Psoas muscle (tissue), 8 donors: ENCODE measurements at places on chromosomes 7 and 10. TPM values are rescaled to one million over a fixed set of nuclear protein-coding genes. Genes with fewer than 3 reads are reported as not detected.

- no peak for DNase-seq
These were observed 159.6 kb downstream of the TAX1BP1 start for GRCh38 chr7:27899601-27900000.

DNA sequence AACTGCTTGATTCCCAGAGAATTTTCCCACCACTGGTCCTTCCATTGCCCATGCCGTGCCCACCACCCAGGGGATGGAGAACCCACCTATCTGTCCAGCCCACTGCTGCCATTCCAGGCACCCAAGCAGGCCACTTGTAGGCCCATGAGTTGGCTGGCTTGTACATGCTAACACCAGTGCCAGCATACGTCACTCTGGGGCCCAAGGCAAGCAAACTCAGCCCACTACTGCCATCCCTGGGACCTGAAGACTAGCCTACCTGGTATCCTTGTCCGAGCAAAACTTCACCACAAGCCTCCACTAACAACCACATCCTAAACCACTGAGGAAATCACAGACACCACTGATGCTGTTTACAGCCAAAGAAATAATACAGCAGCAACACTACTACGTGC is 44.7 kb upstream of the CDK6 start:
- DNase-seq = no peak

IL2RA gene
- 1.8 TPM for total RNA-seq

GRCh38 chr7:34982371-34983019 is 54.8 kb downstream of the DPY19L1 start:
- DNase-seq = no peak

- DNase-seq = no peak
These were observed 92.4 kb downstream of the CTTNBP2 start for GRCh38 chr7:117780832-117781231.

DNA sequence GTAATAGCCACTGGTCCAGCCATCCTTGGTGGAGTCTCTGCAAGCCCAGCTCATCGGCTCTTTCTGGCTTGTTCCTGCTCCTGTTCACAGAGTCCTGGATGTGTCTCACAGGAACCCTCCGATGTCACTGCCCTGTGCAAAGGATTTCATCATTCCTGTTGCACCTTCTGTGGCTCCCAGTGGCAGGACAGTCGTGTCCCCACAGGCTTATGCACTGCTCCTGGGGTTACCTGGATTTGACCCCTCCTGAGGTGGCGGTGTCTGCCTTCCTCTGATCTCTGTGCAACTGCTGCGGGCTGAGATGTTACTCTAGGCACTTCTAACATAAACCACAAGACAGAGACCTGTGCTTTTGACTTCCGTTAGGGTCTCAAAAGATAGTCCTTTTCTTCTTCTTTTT is 30.6 kb downstream of the APBB1IP start:
- DNase-seq = no peak

- no peak for DNase-seq
These were observed 595.5 kb downstream of the INHBA start for GRCh38 chr7:41107330-41107937.

DNA sequence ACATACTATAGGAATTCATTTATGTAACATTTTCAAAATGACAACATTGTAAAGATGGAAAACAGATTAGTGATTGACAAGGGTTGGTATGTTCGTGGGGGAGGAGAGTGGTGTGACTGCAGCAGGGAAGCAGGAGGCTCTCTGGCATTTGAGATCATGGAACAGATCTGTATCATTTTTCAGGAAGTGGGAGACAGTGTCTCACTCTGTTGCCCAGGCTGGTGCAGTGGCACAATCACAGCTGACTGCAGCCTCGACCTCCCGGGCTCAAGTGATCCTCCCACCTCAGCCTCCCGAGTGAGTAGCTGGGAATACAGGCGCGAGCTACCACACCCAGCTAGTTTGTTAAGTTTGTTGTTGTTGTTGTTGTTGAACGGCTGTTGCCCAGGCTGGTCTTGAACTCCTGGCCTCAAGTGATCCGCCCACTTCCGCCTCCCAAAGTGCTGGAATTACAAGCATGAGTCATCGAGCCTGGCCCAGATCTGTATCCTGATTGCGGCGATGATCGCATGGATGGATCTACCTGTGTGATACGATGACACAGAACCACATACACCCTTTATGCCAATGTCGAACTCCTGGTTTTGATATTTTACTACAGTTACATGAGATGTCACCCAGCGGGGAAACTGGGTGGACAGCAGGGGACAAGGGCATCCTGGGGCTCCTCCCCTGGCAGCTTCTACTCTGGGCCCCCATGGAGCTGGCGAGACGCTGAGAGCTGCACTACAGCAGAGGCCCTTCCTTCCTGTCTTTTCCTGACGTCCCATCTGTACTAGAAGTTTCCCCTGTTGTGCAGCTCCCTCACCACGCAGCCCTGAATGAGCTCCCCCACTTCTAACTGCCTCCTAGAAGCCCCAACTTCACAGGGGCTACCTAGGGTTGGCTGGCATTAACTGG is 12.3 kb upstream of the CYTH3 start:
- DNase-seq = no peak

CRYGN gene
- 0.15 TPM for total RNA-seq

DNA sequence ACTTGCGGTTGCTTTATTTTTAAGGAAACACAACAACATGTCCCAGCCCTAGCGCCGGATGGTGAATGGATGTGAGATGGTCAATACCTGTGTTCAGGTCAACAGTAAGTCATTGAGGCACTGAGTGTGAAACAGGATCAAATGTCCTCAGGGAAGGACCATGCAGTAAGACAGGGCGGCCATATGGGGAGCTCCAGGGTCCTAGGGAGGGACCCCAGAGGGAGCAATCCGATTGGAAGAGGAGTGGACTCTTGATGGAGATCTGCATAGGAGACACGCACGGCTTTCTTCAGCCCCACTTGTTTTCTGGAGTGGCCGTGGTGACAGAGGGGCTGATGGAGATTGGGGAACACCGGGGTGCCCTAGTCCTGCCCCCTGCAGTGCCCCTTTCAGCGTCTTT is 423.8 kb upstream of the MKI67 start:
- DNase-seq = no peak
